ENCODE measurements at places on chromosomes 2 and 18.

GRCh38 chr2:182585001-182585400 lies 131.1 kb upstream of the DNAJC10 start:
- DNase-seq = no peak

- DNase-seq = no peak
Measured at GRCh38 chr2:323035-323434, 35.1 kb upstream of the ALKAL2 start.

GRCh38 chr2:48227617-48228344 lies 302.2 kb upstream of the STON1 start:
- no peak for DNase-seq

- DNase-seq = peak; percentile 55
Measured at GRCh38 chr2:218981881-218982585, 3.0 kb downstream of the FEV start.

DNA sequence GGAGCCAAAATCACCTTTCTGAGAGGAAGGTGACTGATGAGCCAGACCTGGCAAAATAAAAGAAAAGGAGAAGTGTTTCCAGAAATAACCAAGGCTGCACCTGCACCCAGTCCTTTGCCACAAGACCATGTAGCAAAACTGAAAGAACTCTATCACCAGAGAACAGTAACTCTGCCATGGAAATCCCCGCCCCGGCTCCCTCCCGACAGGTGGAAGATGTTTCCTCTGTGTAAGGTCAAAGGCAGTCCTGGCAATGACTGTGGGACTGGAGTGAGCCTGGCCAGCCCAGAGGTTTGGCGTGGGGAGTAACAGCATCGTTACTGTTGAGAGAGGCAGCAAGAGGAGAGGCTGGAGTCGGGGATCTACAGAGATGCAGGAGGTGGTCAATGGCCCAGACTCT lies 42.3 kb downstream of the SPRED2 start:
- no peak for DNase-seq

DNA sequence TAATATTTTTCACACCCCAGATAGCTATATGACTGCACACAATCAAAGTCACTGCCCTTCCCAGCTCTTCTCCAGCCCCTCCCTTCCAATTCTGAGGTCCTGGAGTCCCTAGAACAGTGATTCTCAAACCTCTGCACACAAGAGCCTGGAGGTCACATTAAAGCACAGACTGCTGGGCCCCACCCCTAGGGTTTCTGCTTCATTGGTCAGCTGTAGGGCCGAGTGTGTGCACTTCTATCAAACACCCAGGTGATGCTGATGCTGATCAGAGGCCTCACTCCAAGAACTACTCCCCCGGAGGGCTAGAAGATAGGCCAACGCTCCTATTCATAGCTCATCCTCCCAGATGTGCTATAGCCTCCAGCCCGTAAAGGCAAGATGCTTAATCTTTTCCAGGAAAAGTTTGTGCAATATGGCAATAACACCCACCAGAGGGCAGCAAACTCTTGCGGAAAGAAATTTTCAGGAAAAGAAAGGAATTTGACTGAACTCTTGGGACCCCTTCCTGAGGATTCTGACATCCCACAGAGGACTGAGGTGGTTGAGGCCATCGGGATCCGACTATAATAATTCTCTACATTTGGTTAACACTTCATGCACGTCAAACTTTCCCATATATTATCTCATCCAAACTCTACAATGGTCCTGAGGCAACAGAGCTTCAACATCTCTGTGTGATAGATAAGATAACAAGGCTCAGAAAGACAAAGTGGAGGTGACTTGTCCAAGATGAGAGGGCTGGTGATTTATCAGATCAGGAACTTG lies 194.2 kb upstream of the PKDCC start:
- DNase-seq = peak; percentile 80

DNA sequence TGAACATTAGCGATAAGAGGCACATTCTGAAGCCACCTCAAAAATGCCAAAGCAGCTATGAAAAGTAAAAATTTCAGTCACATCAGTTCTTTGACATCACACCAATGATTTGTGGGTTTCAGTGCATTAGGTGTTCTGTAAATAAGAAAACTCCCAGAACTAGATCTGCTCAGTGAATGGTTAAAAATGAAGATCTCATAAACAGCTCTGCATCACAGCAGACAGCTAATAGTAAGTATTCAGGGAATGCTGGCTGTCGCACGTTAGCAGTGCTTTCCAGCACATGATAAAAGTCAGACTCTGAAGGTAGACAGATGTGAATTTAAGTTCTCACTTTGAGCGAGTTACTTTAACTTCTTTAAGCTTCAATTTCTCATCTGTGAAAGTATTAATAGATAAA lies 154.9 kb downstream of the SATB2 start:
- no peak for DNase-seq

GRCh38 chr2:188426121-188426520 lies 134.4 kb downstream of the GULP1 start:
- DNase-seq = no peak

- DNase-seq = peak; percentile 89
Measured at GRCh38 chr18:48007955-48008701, 77.7 kb upstream of the SMAD2 start.

DNA sequence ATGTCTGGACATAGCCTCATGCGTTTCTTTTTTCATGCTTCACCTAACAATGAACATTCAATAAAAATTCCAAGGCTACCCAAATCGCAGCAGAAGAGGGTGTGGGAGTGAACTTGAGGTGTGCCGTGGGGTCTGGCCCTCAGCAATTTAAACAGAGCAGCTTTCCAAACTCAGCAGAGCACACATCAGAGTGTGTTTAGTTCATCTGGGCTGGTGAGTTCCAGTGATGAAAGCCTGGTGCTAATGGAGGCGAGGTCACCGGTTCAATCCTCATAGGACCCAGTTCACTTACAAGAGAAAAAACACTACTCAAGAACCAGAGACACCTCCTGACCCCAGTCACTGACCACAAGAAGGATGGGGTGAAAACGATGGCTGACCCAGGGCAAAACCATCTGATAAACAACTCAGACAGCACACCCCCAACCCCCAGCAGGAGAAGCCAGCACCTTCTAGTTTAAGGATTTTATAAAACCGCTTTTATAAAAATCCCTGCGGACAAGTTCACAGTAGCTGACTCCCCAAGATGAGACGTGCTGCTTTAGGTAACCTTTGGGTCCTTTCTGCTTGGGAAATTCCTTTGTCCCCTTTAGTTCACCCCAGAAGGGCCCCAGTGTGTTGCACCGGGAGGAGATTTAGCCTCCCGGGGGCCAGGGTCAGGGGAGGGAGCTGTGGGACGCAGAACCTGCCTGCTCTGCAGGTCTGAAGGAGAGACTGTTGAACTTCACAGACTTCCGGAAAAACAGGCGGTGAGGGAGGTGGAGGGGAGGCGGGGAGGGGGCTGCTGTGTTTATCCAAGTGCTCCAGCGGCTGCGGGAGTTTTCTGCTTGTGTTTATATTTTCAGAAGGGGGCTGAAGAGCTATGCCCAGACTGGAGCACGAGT lies 152.7 kb upstream of the SOX11 start:
- peak; percentile 59 for DNase-seq

DNA sequence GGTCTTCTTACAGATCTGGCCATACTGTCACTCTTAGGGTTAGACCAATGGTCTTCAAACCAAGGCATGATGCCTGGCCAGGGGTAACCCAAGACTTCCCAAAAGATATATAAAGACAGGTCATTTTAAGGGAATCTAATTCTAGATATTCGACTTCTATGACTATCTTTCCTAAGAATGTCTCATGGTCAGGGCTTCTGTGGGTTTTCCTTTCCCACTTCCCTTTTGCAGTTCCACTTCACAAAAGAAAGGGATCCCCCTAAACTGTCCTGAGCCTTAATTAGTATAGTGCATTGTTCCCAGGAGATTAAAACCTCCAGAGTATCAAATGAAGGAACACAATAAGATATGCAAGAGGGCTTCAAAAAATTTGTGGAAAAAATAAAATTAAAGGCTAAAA lies 223.6 kb upstream of the SIX2 start:
- DNase-seq = no peak

- no peak for DNase-seq
Measured at GRCh38 chr2:23695890-23696751, 230.8 kb downstream of the ATAD2B start.

DNA sequence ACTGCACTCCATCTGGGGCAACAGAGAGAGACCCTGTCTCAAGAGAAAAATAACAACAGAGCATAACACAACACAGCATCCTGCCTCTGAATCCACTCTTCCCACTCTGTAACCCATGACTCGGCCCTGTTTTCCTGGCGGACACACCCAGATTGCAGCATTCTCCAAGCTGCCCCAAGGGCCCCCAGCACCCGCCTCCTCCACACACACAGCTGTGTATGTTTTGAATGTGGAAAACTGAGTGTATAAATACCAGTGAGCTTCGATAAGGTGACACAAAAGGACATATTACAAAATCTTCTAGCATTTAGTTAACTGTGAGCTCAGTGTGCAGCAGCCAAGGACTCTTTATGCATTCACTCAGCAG lies 13.0 kb downstream of the IMPA2 start:
- peak; percentile 82 for DNase-seq

- DNase-seq = no peak
Measured at GRCh38 chr18:31268985-31269406, 49.0 kb upstream of the DSG1 start.

DNA sequence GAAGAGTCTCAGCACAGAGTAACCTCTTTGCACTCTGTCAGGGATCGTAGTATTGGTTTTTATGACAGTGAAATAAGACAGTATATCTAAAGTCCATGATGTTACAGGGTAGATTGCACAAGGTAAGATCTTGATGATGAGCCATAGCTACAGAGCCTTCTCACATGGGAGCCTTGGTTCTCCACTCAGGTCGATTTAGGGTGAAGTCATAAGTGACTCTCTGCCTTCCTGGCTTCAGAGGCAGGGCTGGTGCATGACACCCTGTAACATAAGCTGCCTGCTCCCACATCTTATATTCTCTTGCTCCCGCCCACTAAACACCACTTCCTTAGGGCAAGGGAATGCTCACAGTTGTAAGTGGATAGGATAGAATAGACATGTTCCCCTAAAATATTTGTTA lies 13.3 kb downstream of the DAPL1 start:
- no peak for DNase-seq

DNA sequence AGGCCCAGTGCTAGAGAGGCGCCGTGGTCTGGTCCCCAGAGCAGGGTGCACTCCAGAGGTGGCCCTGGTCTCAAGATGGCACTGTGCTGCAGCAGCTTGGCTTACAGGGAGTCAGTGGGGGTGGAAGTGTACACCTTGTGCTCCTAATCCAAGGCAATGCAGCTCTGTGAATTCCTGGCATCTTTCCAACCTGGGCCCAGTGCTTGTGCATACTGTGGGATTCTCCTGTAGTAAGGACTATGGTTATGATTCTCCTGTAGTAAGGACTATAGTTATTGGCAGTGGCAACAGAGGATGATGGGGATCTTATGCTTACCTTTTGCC lies 616.7 kb upstream of the REG3G start:
- DNase-seq = no peak

DNA sequence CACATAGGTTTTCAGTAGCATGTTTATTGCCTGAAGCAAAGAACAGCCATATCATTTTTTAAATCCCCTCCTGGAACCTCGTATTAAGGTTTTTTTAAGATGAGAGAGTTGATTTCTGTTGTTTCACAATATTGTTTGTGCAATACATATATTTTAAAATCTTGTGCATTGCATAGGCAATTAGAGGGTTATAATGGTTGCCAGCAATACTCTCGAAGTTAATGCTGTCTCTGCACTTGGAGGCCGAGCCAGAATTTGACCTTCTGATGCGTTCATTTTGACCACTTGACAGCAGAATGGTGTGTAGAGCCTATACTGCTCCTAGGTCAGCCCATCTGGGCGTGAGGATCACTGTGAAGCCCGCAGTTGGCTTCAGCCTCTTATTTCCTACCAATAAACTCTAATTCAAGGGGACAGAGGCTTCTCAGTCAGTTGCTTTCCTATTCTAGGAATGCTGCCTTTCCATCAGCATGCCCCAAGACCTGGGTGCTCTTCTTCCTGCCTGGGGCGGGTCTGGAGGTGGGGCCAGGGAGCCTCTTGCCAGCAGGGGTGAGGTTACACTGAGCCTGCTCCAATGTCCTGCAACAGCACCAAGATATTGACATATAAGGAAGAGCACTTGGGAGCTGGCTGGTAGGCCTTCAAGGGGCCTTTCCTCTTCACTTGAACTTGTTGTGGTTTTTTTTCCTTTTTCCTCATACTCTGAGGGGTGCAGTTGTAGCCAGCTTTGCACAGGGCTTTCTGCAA lies 91.4 kb upstream of the BCL2L11 start:
- no peak for DNase-seq

- DNase-seq = no peak
Measured at GRCh38 chr2:44943693-44944101, 2.2 kb downstream of the SIX3 start.

DNA sequence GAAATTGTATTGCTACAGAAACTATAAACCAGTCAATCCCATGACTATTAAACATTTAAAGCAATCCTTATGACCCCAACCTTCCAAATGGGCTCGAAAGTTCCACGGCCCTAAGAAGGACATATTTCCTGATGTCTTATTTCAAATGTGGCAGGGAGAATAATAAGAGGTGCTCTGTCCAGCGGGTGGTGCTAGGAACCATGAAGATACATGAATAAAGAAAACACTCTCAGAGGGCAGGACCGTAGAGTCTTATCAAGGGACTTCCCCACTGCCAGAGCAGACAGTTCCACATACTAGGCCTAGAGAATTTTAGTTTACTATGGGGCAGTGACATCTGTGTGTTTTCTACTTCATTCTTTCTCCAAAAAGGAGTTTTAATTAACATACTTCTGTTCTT lies 187.1 kb upstream of the PIK3C3 start:
- peak; percentile 60 for DNase-seq

GRCh38 chr2:57882895-57883515 lies 163.6 kb upstream of the VRK2 start:
- DNase-seq = no peak

- DNase-seq = no peak
Measured at GRCh38 chr2:230921806-230922595, 3.0 kb downstream of the GPR55 start.

GRCh38 chr18:3723554-3723953 lies 273.6 kb downstream of the TGIF1 start:
- no peak for DNase-seq

DNA sequence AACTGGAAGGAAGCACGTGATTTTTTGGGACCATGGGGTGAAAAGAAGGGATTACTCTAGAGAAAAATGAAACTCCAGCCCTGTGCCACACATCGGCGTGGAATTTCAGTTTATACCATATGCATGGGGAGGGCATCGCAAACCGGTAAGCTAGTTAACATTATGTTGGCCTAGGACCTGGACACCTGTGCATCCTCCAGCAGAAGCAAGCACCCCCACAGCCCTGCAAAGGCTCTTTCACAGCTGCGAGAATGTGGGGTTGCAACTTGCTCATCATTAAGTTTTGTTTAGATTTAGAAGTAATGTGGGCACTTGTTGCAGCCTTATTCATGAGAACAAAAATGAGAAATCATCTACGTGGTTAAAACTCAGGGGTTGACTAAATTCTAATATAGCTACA lies 299.2 kb downstream of the PIEZO2 start:
- DNase-seq = no peak

DNA sequence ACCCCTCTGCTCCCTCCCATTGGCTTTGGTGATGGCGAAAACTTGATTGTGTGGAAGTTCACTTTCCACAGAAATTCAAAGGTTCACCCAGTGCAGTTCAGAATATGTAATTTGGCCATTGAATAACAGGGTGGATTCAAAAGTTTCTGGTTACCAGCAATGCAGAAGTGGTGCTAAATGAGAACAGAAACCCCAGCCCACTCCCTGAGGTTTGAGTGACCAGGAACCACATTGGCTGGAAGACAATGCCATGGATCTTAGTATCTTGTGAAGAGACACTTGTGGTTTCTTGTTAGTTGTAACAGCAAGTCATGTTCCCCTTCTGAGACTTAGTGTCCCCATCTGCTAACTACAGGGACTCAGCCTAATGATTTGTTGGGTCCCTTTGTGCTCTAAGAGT lies 49.8 kb downstream of the QPCT start:
- no peak for DNase-seq
